Stimulated activated CD4-positive, alpha-beta T cell treated with anti-CD3 and anti-CD28 coated beads, Interleukin-15, amount 100 ng/mL, for 48 hours (primary cell): ENCODE measurements at places on chromosomes 5 and 9.

- peak; percentile 42 for DNase-seq
Measured at GRCh38 chr5:149434162-149435014, 55.3 kb upstream of the IL17B start.

GRCh38 chr5:154648706-154649105 is 106.5 kb upstream of the LARP1 start:
- no peak for DNase-seq

GRCh38 chr9:96140296-96141127 is 161.5 kb downstream of the HSD17B3 start:
- no peak for DNase-seq

GRCh38 chr5:41414598-41414997 is 95.8 kb downstream of the PLCXD3 start:
- no peak for DNase-seq

DNA sequence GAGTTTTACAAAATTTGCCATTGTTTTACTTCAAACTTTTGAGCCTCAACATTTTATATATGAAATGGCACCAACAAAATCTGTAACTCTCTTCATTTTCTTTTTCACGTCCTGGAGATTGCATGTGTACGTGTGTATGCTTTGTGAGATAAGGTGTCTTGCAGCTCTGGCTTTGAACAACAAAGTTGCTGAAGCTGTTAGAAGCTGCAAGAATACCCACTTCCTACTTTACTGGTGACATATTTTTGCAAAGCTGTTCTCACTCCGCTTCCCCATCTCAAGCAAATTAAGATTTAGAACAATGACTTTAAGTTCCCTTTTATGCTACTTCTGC is 41.8 kb downstream of the FYB1 start:
- DNase-seq = no peak

DNA sequence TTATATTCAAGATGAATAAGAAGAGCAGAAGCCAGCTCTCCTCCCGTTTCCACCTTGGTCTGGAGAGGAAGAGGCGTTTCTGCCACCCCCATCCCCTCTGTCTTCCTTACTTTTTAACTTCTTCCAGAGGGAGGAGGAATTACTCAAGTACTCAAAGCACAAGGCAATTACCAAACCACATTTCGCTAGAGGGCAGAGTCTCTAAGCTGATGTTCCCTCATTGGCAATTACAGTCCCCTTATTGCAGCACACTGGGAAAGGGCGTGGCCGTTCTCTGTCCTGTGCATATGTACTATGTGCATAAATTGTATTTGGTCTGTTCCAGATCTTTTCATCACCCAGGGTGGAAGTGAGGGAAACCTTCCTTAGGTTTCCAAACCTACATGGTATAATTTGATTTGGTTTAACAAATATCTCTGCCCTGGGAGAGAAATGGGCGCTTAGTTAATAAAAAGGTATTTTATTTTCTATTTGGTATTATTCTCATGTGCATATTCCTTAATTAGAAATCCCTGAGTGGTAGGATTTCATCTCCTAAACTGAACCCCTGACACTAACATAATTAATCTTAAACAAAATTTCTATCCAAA is 29.8 kb upstream of the ALDOB start:
- no peak for DNase-seq

GRCh38 chr5:32545102-32545800 is 40.1 kb upstream of the SUB1 start:
- DNase-seq = no peak
